ENCODE measurements at places on chromosomes 12 and 14.
A peak's percentile ranks its signal among the peaks of the same experiment; 100 is the strongest.

GRCh38 chr12:126742241-126742641, 1524.7 kb upstream of the TMEM132C start:
- no peak for DNase-seq

DNA sequence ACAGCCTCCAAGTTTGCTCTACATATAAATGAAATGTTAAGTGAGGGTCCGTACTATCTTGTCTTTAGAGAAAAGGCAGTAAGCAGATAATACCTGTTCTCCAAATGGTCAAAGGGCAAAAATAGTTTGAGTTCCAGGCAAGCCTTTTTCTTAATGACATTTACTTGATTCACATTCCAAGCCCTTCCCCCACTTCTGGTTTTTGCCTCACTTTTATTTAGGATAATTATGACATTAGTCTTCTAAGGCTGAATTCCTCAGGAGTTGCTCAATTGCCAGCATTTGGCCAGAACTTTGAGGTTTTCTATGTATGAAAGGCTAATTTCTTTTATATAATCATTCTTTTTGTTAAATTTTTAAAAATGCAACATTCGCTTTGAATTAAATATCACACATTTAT, 62.5 kb upstream of the DUSP6 start:
- no peak for DNase-seq

GRCh38 chr14:50031602-50032313, 84.6 kb downstream of the VCPKMT start:
- no peak for DNase-seq

DNA sequence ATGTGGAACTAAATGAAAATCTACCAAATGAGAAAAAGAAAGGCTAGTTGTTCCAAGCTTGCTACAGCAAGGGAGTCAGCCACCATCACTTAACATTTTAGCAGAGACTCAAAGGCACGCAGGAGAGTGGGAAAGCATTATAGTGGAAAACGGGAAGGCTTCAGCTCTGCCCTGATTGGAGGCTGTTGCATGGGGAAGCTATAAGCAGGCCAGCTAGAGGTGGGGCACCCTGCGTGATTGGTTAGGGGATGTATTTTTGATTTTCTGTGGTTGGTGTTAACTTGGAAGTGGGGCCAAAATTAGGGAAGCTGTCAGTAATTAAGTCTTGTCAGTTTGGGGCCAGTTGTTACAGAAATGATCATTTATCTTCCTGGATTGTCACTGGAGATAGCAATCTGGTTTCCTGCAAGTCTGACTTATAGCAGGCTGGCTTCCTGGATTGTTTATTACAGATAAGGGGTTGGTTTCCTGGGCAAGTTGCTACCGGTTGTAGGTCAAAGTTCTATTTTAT, 93.9 kb downstream of the FAR2 start:
- no peak for DNase-seq

- no peak for DNase-seq
These were observed 16.3 kb upstream of the BDKRB1 start for GRCh38 chr14:96239711-96240141.

- DNase-seq, result no peak
These were observed 721 bp upstream of the CTSG start for GRCh38 chr14:24576771-24577170.

- DNase-seq, result no peak
These were observed 23.0 kb downstream of the FAM222A start for GRCh38 chr12:109736552-109737108.

- no peak for DNase-seq
These were observed 199.3 kb downstream of the SLC41A2 start for GRCh38 chr12:104758771-104759170.

DNA sequence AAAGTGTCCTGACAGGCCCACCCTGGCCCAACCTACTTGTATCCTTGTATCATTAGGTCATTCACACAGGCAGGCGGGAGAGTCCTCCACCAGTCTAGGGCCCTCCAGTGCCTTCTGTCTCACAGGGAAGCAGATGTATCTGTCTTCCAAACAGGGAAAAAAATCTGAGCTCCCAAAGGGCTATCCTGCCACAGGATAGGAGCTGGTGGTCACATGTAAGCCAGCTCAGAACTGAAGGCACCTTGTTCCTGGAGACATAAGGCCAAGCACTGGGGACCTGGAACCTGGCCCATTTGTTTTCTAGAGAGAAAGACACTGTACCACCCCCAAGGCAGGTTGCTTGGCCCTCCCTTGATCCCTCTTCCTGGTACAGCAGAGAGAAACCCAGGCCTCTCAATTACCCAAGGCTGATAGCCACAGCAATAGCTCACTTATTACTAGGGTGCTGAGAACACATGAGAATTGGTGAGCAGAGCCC, 19.4 kb upstream of the PLEKHH1 start:
- DNase-seq, result no peak

DNA sequence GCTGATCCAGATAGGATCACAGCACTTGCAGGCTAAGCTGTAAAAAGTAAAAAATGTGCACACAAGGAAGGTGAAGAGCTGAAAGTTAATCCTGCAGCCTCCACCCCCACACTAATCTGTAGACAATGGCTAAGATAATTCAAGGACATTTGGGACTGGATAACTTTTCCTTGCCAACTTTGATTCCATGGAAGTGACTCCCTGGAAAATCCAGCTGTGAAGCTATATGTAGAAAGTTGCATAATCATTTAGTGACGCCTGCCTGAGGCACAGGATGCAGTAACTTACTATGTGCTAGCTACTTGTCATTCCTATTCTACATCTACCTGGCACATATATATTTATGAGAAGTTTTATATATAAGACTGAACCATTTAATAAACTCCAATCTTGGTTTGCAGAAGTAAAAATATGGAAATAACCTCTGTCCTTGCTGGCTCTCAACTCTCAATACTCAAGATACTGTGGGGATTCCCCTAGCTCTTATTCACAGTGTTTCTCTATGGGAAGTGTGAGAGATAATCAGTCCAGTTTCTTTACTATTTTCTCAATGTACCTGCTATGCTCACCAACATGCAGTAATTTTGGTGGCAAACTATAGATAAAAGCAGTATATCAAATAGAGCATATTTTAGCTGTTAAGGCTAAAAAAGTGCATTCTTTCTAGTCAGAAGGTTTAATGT, 14.8 kb downstream of the LDHB start:
- no peak for DNase-seq

DNA sequence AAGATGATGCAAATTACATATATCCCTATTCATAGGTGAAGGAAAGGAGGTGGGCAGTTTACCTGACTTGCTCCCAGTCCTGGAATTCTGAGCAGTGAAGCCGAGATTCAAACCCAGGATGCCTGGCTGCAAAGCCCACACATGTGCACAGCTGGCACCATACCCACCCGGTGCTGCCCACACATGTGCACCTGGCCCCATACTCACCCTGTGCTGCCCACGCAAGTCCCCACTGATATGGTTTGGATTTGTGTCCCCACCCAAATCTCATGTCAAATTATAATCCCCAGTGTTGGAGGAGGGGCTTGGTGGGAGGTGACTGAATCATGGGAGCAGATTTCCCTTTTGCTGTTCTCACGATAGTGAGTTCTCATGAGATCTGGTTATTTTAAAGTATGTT, 179.2 kb upstream of the C14orf180 start:
- DNase-seq, result no peak

DNA sequence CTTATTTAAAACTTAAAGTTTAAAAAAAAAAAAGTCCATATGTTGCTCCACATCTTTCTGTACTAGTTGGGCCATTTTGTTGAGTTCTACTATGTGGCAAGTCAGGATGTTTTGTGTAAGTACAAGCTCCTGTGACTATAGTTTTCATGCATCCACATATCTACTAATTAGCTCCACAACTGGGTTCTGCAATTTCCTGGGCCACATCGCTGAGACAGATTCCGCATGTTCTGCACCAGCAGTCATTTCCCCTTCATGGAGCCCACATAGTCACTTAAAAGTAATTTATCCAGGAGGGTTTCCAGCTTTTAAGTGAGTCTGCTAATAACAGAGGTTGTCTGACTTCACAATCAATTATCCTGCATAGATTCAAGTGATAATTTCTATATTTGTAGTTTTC, 461.4 kb downstream of the ZFP36L1 start:
- no peak for DNase-seq

DNA sequence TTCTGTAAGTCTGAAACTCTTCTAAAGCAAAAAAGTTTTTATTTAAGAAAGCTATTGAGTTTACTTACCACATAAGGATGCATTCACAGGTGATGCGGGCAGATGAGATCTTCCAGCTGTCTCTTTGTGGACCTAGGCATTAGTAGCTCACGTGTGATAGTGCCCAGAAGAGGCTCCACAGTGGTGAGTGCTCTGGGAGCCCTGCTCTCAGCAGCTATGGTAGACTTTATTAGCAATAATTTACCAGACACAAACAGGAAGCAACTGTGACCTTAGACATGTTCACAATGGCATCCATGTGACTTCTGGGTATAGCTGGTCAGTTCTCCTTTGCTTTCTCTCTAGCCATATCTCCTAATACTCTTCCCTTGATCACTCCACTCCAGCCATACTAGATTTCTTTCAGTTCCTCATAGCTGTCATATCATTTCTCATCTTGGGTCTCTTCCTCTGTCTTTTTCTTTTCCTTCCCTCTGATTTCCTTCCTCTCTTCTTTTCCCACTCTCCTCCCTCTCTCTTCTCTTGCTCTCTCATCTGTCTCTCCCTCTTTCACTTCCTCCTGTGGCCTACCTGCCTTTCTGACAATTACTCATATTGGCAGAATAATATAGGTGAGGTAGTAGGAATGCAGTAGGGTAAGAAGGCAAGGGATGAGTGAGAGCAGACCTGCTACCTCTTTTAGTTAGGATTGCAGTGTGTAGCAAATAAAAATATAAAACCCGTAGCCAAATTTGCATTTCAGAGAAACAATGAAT, 75.2 kb upstream of the SCAF11 start:
- no peak for DNase-seq

GRCh38 chr14:75960231-75960630, 21.6 kb downstream of the TGFB3 start:
- no peak for DNase-seq

- no peak for DNase-seq
These were observed at the start of gene DGKA for GRCh38 chr12:55930771-55931316. Gene DGKA (plus strand): TSS chr12:55931162. CDS start chr12:55936504, 5,342 bp downstream.

- no peak for DNase-seq
These were observed 342.8 kb upstream of the SFSWAP start for GRCh38 chr12:131367983-131368667.

GRCh38 chr14:22898302-22899090, 15.5 kb downstream of the REM2 start:
- DNase-seq, result no peak

GRCh38 chr12:124465473-124465872, 101.9 kb downstream of the NCOR2 start:
- DNase-seq, result no peak

- DNase-seq, result no peak
These were observed 11.1 kb downstream of the GLIPR1L1 start for GRCh38 chr12:75345531-75345930.

DNA sequence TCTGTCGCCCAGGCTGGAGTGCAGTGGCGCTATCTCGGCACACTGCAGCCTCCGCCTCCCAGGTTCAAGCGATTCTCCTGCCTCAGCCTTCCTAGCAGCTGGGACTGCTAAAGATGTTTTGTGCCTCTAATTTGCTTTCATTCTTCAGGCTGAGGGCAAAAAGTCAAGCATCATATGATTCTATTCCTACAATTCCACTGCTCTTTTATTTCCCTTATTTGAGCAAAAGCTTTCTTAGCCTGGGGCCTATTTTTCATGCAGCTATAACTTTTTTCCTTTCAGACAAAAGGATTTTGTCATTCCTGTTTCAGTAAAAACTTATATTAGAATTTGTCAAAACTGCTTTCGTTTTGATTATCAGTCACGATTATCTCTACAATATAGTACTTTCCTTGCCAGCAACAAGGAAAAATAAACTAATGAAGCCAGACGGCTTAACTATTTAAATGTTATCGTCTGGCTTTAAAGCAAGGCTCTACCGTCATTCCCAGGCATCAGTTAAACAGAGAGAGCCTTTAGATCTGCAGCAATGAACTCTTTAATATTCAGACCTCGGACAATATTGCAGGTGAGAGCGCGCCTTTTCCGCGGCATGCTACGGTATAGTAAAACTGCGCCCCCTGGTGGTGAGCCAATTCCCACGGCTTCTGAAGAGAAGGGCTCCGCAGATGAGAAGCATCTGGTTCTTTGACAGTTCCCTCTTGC, 1.4 kb upstream of the SLC2A13 start:
- DNase-seq, result peak; percentile 76

- DNase-seq, result no peak
These were observed 125.4 kb downstream of the DACT1 start for GRCh38 chr14:58763210-58763609.

- no peak for DNase-seq
These were observed 234.8 kb downstream of the DUSP6 start for GRCh38 chr12:89117448-89118034.

- no peak for DNase-seq
These were observed 7.4 kb upstream of the TMEM132C start for GRCh38 chr12:128259556-128260070.

- DNase-seq, result no peak
These were observed 148.0 kb upstream of the PWP1 start for GRCh38 chr12:107537464-107538119.

- DNase-seq, result no peak
These were observed 42.2 kb upstream of the FAM181A start for GRCh38 chr14:93884950-93885349.

GRCh38 chr12:67327466-67327865, 58.3 kb downstream of the CAND1 start:
- no peak for DNase-seq

DNA sequence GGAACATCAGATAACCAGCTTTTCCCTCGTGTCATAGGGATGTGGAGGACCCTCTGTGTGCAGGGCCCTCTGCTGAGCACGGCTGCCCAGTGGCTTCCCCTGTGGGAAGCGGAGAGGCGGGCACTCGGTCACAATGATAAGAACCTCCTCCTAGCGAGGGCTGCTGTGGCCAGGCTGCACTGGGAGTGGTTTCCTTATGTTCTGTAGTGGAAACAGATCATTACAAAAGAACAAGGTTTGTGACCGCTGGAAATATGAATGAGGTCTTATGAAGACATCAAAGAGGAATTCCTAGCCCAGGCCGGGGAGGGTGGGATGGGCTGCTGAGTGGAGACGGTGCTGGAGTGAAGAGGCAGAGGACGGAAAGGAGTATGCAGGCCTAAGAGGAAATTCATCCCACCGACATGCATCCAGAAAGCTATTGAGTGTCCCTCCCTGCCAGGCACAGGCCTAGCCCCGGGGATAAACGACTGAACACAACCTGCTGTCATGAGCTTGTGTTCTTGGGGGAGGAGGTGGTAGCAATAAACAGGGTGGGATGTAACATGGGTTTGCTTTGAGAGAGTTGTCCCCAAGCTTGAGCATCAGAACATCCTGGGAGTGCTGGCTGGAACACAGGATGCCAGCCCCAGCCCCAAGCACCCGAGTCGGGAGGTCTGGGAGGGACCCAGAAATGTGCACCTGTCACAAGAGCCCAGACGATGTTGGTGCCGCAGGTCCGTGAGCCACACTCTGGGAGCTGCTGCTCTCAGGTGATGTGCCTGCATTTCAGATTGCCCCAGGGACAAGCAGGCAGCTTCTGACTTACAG, 37.5 kb downstream of the FZD10 start:
- no peak for DNase-seq

GRCh38 chr12:15546102-15546701, 223.9 kb downstream of the PTPRO start:
- DNase-seq, result peak; percentile 9

DNA sequence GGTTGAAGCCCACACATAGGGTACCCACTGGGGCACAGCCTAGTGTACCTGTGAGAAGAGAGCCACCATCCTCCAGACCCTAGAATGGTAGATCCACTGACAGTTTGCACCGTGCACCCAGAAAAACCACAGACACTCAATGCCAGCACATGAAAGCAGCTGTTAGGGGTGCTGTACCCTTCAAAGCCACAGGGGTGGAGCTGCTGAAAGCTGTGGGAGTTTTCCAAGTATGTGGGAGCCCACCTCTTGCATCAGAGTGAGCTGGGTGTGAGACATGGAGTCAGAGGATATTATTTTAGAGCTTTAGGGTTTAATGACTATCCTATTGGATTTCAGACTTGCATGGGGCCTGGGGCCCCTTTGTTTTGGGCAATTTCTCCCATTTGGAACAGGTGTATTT, 30.5 kb downstream of the TSPAN19 start:
- no peak for DNase-seq

Data from KG1 (cell line).